ENCODE measurements at places on chromosomes 7 and 10.

GRCh38 chr7:147711447-147711846 lies 879.1 kb upstream of the C7orf33 start:
- DNase-seq: no peak

- DNase-seq: no peak
These were observed 287.9 kb upstream of the SEMA3A start for GRCh38 chr7:84482476-84482875.

- no peak for DNase-seq
These were observed 93.5 kb downstream of the CTBP2 start for GRCh38 chr10:125066764-125067450.

GRCh38 chr10:75288140-75288711 lies 52.5 kb upstream of the COMTD1 start:
- no peak for DNase-seq

GRCh38 chr7:97390915-97391593 lies 273.6 kb downstream of the SDHAF3 start:
- no peak for DNase-seq

DNA sequence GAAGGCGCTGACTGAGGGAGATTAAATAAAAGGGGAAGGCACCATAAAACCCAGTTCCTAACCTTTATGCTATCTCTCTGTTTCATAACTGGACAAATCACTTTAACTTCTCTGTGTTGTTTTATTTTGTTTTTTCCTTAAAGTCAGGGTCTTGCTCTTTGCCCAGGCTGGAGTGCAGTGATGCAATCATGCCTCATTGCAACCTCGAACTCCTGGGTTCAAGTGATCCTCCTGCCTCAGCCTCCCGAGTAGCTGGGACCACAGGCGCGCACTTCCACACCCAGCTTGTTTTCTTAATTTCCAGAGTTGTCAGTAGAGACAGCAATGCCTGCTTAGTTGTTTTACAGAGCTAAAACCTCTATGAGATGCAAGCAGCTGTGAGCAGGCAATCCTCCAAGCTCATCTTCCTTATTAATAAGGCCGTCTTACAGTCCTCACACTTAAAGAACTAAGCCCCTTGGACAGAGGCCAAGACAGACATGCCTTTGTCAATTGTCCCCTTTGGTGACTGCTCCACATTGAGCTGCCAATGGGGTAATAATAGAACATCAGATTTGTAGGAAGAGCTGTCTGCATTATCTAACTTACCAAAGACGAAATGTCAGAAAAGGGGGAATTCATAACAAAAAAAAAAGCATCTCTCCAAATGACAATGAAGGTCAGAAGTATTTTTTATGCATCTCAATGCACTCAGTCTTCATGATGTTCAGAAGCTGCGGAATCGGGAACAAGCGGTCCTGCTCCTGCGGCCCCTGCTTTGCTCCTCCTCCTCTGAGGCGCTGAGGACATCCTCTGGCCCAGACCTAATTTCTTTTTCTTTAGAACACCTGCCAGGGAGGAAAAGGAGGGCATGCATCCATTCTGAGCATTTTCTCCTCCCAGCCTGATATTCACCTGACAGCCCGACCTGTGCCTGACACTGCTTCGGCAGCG lies 62.7 kb upstream of the RNF32 start:
- DNase-seq: no peak

Data from activated CD8-positive, alpha-beta memory T cell treated with anti-CD3 and anti-CD28 coated beads for 24 hours (primary cell).